ENCODE measurements at places on chromosomes 7 and 10.
A peak's percentile ranks its signal among the peaks of the same experiment; 100 is the strongest.

DNA sequence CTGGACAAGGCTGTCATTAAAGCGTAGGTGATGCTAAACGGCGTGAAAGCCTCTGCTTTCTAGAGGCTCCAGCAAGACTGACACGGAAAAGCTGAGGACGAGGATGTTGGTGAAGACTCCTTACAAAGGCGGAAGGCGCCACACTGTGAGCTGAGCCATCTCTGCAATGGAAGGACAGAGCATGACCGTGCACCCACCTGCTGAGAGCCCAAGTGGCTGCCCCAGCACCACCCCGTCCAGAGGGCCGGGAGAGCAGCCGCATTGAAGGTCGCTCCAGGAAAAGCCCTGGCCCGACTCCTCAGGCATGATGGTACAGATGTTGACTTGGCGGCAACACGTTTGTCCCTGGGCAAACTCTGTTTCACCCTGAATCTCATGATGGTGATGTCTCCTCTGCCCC, 492.7 kb downstream of the DNAJB6 start:
- no peak for DNase-seq

- no peak for DNase-seq
Measured at GRCh38 chr7:78080241-78080640, 281.7 kb downstream of the PHTF2 start.

DNA sequence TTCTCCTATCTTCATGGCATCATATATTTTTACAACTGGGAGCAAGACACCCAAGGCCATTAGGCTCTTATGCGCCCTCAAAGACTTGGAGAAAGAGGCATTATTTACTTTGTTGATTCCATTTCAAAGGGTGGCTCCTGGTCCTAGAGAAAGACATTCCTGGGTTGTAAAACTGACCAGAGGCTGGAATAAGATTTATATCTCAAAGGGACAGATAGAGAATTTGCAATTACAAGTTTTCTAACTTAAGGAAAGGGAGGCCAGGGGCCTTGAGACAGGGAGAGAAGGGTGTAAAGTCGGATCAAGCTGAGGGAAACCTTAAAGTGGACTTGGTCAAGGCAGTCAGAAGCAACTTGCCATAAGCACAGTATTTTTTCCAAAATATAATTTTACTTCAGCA, 1086.0 kb downstream of the SORCS3 start:
- DNase-seq: no peak

DNA sequence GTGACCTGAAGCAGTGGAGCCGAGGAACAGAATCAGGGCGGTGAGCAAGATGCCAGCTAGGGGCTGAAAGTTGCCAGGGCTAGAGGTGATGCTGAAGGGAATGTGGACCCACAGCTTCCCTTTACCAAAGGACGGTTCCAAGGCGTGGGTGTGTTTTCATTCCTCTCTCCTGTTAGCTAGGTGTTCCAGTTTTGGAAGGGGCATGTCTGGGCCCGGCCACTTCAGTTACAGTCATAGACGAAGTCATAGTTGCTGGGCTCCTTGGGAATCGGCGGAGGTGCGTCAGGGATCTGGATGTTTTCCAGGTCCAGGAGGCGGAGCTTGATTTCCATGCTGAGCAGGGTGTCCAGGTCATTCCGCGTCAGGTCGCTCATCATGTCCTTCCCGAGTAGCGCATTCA, 131.0 kb upstream of the AOAH start:
- DNase-seq: no peak

GRCh38 chr10:61337741-61338140, 115.4 kb downstream of the TMEM26 start:
- no peak for DNase-seq

DNA sequence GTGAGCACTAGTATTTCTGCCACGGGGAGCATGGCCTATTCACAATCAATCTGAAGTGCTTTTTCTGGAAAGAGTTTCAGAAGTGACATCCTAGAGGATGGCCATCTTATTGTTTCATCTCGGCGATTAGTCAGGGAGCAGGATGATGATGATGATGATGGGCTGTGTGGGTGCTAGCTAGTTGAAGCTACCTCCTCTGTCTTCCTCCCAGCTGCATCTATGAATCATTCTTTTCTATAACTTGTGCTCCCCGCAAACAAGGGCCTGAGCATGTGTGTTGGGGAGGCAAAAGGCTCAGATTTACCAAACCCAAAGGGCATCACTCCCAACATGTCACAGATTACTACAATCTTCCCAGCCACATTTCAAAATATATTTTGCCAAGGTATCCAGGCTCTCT, 118.7 kb upstream of the LAMB4 start:
- DNase-seq: no peak

GRCh38 chr7:95772298-95772770, at the start of gene DYNC1I1:
TSS of gene DYNC1I1 (plus strand) at chr7:95772554. CDS start at chr7:95804730, 32,176 bp downstream.
- DNase-seq: peak; percentile 1

DNA sequence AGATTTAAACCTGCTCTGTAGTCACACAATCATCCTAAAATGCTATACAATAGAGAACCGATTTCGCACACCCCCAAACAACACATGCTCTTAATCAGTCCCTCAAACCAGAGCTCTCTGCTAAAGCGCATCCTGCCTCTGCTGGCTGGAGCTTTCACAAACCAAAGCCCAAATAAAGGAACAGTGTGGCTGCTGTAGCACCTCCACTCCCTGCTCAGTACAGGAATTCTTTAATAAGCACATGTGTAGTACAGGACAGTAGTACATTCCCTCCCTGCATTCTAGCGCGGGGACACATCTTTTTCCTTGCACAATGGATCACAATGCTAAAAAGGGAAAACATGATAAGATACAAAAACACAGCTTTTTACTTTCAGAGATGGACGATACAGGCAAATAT, 684.6 kb downstream of the MAGI2 start:
- no peak for DNase-seq

- no peak for DNase-seq
Measured at GRCh38 chr10:45505311-45505710, 131.3 kb downstream of the ALOX5 start.

- DNase-seq: no peak
Measured at GRCh38 chr7:12761111-12761510, 73.7 kb downstream of the ARL4A start.

DNA sequence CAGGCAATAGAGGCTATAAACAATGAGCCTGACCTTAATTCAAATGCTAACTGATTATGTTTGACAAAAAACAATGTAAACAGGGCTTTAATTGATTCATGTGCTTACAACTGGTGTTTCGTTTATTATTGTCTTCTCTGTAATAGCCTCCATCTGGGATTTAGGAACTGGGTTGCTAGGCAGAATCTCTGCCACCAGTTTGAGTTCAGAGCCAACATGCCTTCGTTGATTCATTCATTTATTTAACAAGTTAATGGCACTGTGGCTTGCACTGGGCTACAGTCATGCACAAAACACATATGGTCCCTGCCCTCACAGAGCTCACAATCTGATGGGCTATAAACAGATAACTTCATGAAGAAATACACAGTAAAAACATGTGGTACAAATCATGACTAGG, 19.6 kb upstream of the CDHR3 start:
- DNase-seq: no peak

DNA sequence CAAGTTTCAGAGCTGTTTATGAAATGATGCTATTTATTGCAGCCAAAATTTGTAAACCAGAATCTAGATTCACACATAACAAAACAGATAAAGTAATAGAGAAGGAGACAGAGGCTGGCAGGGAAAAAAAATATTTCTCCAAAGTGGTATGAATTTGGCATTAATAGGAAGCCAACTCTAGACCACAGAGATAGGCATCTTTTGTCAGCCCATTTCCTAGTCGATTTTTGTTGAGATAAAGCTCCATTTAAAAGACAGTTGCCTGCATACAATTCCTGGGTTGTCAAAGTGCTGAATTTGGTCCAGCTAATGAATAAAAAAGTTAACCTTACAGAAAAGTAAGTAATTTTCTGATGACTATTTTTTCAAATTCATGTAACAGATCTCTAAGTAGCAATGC, 219.3 kb downstream of the ELMO1 start:
- no peak for DNase-seq

DNA sequence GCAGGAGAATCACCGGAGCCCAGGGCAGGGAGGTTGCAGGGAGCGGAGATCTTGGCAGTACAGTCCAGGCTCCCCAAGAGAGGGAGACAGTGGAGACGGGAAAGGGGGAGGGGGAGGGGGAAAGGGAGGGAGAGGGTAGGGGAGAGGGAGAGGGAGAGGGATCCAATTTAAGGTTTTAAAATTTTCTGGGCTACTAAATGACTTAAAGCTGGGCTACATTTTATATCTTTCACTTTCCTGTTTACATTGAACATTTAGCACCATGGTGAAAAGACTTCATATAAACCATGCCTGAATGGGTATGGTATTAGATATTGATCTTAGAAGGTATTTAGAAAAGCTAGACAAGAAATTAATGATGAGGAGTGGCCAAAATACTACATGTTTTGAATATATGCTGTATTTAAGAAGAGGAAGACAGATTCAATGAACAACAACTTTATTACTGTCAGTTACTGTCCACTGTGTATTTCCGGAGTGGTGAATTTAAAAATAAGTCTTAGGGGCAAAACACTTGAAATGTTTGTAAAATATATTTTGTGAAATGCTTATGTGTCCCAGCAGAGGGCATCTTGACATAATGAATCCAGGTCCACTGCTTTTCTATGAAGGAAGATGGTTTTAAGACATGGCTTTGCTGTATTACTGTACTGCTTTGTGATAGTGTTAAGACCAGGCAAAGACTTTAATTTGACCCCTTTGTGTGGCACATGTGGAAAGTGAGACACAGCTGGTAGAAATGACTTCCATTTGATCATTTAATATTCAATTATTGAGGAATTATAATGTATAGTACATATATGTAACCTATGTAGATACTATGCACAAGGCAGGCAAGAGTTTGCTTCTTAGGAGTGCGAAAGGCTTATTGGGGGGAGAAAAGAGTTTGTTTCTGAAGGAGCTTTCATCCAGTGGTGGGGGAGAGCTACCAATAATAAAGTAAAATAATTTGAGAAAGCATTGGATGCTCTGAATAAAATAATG, 52.8 kb downstream of the NRF1 start:
- no peak for DNase-seq

DNA sequence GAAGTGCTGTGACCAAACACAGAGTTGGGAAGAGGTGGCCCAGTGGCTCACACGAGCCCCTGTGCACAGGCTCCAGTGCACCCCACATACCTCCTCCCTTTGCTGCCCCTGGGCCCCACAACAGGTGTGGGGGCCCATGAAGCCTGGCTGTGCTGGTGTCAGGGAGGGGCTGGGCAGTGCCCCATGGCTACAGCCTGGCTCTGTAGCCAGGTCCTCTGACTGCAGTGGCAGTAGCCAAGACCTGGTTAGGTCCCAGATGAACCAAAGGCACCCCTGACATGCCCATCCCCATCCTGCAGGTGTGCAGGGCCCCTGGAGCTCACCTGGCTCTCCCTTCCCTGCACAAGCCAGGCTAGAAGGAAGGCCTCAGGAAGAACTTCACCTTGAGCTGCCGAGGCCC, 176.3 kb downstream of the GRID1 start:
- no peak for DNase-seq

DNA sequence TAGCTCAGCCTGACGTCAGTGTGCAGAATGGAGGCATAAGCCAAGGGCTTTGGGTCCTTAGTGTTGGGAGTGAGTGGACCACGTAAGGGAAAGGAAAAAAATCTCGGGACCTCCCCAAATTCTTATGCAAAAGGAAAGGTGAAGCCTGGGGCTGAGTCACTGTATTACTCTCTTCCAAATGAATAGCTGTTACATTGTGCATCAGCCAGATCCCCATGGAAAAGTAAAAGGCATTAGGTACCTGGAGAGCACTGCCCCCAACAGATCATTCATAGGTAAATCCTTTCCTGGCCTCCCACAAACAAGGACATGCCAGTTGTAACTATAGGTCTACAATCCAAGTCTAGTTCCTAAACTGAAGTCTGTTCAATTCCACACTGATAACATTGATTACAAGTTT, 170.5 kb downstream of the C1GALT1 start:
- DNase-seq: no peak

DNA sequence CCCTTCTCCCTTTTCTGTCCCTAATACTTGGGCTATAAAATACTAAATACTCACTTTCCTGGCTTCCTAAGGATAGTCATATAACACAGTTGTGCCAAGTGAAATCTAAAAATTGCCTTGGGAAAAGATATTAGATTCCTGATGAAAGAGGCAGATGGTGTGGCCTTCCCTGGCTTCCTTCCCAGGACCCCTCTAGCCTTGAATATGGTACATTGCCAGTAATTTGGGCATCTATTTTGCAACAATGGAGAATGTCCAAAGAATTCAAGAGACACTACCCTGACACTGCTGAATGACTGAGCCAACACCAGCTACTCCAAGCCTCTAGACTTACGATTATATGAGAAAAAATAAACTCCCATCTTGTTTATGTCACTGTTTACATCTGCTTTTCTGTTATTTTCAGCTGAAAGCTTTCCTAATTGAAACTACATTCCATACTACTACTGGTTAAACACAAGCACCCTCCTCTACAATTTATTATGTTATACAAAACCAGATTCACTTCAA, 17.9 kb downstream of the COPG2 start:
- no peak for DNase-seq

- no peak for DNase-seq
Measured at GRCh38 chr7:55244006-55244745, 121.0 kb upstream of the LANCL2 start.

DNA sequence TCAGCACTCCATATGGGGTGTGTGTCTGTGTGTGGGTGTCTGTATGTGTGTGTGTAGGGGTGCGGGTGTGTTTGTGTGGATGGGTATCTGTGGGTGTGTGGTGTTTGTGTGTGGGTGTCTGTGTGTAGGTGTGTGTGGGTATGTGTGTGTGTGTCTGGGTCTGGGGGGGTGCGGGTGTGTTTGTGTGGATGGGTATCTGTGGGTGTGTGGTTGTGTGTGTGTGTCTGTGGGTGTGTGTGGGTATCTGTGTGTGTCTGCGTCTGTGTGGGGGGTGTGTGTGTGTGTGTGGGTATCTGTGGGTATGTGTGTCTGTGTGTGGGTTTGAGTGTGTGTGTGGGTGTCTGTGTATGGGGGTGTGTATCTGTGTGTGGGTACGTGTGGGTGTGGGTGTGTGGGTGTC, 148.7 kb downstream of the RGS10 start:
- DNase-seq: no peak

DNA sequence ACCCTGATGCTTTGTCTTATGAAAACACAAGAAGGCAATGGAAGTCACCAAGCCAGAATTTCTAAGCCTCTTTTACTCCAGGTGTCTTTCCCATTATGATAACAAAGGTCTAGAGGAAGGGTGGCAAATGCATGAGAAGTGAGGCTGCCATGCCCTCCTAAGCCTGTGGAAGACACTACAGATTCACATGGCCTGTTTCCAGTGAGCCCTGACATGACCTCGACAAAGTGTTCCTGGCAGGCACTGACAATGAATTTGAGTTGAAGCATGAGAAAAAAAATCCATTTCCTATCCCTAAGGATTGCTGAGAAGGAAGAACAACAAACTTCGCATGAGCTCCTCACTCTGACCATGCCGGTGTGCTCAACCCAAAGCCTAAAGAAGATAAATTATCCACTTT, 268.0 kb downstream of the HTR7 start:
- DNase-seq: no peak
